ENCODE measurements at places on chromosomes 5 and 9. TPM values are rescaled to one million over a fixed set of nuclear protein-coding genes. Genes with fewer than 3 reads are reported as not detected.

The DCANP1 gene
- 0.09 TPM for total RNA-seq

The ZNF454 gene
- total RNA-seq, result 4.9 TPM

The C9orf50 gene
- total RNA-seq, result not detected

The FRMPD1 gene
- total RNA-seq, result 7.6 TPM

The CCDC183 gene
- 0.84 TPM for total RNA-seq

Data from muscle of leg (tissue), 16 donors.